ENCODE measurements at places on chromosomes 7 and 10.

DNA sequence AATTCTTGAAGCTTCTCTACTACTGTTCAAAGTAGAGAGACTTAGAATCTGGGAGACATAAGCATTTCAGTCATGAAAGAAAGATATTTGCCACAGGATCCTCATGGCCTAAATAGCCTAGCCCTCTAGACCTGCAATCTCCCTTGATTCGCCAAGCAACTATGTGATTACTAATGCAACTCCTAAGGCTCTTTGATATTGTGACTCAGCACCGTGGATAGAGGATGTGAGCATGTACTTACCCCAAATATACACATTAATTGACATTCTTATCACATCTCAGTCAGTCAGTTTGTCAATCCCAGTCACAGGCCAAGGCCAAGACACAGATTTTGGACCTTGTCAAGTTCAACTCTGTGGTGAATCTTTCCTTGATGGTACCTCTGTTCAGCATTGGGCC lies 42.6 kb downstream of the GPR37 start:
- DNase-seq, result no peak

DNA sequence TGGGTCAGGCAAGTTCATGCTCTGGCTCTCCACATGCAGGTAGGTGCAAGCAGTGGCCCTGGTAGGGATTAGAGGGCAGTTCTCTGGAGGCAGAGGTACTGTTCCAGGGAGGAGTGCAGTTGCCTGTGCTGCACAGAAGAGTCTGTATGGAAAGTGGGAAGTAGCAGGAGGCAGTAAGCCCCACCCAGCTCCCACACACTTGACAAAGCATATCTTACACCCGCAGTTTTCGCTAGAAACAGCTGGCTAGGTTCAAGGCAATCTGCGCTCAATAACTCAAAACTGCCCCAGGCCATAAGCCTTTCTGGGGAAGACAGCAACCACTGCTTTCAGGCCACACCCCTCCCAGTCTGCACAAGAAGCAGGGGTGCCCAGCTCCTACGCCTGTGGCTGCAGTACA lies 33.1 kb upstream of the ARMC3 start:
- no peak for DNase-seq

DNA sequence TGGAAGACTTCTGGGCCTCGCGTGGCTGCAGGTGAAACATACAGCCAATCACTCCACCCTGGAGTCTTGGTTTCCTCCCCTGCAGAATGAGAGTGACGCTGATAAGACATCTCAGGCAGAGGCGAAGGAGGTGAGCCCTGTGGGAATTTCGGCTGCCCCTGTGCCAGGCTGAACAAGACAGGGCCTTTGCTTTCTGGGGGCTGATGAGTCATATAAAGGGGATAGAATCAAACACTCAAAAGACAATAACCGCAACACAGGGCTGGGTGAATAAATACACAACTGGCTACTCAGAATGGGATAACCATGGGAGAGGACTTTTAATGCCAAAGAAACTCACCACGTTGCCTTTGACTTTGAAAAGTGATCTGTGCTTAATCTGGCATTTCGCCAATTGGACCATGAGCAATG lies 143.8 kb downstream of the KCNMA1 start:
- no peak for DNase-seq

GRCh38 chr7:70634071-70634470 lies 497.9 kb upstream of the GALNT17 start:
- no peak for DNase-seq

DNA sequence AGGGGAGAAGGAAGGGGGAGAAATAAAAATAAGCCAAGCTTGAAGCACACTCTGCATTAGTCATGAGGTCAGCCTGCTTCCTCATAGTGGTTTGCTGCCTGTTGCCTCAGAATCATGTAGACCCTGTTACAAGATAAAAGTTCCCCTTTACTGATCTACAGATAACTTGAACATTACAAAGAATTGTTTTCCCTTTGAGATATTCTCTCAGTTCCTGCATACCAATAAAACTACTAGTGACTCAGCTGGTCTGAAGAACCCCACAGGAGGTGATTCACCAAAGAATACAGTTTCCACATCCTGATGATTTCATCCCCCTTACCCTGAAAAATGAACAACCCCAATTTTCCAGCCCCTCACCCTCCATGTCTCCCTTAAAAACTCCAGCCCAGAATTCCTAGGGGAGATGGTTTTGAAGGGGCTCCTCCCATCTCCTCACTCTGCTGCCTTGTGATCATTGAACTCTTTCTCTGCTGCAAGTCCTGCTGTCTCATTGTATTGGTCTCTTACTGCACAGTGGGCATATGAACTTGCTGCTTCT lies 31.5 kb upstream of the NRP1 start:
- DNase-seq, result no peak

GRCh38 chr7:93120592-93121549 lies 3.1 kb upstream of the SAMD9 start:
- no peak for DNase-seq

DNA sequence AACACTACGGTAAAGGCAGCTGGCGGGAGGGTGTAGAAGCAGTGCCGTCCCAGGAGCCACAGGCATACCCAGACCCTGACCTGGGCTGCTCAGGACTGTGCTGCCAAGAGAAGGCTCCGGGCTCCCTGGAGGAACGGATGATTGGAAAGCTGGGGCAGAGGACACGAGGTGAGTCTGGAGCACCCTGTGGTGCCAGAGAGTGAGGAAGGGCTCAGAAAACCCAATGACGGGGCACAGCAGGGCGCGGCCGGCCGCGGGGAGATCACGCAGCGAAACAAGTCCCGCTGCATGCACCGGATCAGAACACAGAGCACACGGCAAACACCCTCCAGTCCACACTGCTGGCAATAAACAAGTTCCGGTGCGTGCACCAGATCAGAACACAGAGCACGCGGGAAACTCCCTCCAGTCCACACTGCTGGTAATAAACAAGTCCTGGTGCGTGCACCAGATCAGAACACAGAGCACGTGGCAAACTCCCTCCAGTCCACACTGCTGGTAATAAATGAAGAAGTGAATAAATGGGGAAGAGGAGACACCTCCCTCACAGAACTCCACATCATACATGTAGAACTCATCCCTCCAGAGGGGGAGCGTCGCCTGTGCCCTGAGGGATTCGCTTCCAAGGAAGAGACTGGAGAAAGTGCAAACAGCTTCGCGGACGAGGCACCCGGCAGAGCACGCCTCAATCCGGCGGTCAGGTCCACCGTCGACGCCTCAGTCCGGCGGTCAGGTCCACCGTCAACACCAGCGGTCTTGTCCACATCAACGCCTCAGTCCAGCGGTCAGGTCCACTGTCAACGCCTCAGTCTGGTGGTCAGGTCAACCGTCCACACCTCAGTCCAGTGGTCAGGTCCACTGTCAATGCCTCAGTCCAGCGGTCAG lies 265.0 kb downstream of the MAD1L1 start:
- no peak for DNase-seq

DNA sequence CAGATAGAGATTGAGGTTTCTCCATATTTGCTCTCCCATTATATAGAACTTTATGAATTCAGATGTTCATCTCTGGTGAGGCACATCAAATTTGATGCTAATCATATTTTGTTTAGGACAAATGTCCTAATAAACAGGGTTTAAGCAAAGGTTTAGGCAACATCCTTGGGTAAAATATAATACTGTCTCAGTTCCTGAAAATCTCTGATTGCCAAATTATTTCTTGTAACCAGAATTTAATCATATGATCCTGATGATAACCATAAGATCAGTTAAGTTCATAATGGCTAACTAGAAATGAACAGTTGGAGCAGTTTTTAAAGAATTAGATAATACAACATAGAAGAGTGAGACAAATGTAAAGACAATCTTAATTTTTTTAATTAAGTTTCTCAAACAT lies 18.6 kb downstream of the CUTC start:
- no peak for DNase-seq

DNA sequence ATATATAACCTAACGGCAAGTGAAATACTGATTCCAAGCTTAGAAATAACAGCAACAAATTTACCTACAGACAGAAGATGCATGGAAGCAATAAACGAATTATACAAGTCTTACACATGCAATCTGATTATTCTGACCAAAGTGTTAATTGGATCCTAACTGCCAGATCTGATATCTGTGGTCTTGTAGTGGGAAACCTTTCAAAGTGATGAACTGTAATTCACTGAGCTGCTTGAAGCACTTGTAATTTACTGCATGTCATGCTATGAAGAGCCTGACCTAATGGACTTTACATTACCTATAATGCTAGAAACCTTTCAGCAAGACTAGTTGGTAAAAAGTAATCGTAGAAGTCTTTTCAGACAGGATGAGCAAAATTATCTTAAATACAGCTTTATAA lies 205.6 kb downstream of the FOXP2 start:
- DNase-seq, result no peak

DNA sequence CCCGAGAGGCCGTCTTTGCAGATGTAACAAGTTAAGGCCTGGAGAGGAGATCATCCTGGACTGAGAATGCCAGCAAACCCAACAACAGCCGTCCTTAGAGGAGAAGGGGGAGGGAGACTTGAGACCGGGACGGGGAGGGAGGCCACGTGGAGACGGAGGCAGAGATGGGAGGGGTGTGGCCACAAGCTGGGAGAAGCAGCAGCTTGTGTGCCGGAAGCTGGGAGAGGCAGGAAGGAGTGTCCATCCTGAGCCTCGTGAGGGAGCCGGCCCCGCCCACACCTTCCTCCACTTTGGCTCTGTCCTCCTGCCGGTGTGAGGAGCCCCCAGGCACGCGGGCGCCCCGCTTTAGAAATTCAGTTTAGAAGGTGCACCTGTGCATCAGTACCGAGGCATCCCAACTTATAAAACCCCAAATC lies 95.7 kb downstream of the DNAJB6 start:
- DNase-seq, result no peak

GRCh38 chr10:83165265-83165664 lies 974.0 kb upstream of the GHITM start:
- no peak for DNase-seq

- no peak for DNase-seq
Observed at GRCh38 chr10:108894402-108895301, 1028.7 kb downstream of the XPNPEP1 start.

- no peak for DNase-seq
Observed at GRCh38 chr7:8228766-8229674, 32.9 kb downstream of the ICA1 start.

GRCh38 chr7:27899601-27900000 lies 159.6 kb downstream of the TAX1BP1 start:
- DNase-seq, result no peak

Data from left hindlimb (tissue), 1 donor.